ENCODE measurements at places on chromosomes 7 and 10.

DNA sequence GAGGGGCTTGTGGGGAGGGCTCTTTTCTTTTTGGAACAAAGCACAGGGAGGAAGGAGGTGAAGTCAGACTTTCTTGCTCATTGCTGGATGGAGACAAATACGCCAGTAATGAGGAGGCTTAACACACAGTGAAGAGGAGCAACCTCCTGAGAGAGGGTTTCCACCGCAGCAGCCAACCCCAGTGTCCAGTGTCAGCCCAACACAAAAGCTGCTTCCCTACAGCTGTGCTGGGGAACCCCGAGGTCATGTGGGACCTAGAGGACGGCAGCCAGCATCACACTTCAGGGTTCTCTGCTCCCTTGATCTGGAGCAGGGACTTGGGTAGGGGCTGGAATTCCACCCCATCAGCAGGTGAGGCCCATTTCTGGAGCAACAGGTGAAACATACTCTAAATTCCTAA lies 7.7 kb downstream of the BLNK start:
- no peak for DNase-seq

DNA sequence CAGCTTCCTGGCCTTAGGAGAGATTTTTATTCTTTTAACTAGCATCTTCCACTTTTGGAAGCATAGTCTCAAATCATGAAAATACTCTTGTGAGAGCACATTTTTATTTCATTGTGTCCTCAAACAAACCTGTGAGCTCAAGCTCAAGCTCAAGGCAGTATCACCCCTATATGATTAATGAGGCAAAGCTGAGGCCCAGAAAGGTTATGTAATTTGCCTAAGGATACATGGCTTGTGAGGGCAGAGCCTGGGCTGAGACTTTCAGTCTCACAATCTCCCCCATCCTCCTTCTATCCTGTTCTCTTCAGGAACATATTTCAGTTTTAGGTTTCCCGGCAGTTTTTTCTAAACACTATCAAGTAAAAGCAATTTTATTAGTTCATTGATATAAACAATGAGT lies 359.5 kb downstream of the PTEN start:
- DNase-seq, result no peak

- DNase-seq, result peak; percentile 44
These were observed 52.8 kb downstream of the C10orf105 start for GRCh38 chr10:71666639-71667386.

DNA sequence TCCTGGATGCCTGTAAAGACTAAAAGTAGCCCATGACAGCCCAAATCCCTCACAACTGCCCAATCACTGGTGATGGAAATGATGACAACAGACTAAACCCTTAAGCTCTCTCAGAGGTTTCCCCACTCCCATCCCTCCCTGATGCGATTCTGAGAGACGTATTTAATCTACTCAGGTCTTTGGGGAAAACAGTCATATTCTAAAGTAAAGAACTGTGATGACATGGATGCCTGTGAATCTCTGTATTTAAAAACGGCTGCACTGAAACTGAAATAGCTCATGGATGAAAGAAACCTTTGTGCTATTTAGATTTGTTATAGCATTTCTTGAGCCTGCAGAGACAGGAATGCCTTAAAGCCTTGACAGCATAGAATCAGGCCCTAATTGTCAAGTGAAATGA lies 28.5 kb downstream of the VPS41 start:
- no peak for DNase-seq

GRCh38 chr10:48343106-48343505 lies 36.6 kb downstream of the MAPK8 start:
- DNase-seq, result no peak

DNA sequence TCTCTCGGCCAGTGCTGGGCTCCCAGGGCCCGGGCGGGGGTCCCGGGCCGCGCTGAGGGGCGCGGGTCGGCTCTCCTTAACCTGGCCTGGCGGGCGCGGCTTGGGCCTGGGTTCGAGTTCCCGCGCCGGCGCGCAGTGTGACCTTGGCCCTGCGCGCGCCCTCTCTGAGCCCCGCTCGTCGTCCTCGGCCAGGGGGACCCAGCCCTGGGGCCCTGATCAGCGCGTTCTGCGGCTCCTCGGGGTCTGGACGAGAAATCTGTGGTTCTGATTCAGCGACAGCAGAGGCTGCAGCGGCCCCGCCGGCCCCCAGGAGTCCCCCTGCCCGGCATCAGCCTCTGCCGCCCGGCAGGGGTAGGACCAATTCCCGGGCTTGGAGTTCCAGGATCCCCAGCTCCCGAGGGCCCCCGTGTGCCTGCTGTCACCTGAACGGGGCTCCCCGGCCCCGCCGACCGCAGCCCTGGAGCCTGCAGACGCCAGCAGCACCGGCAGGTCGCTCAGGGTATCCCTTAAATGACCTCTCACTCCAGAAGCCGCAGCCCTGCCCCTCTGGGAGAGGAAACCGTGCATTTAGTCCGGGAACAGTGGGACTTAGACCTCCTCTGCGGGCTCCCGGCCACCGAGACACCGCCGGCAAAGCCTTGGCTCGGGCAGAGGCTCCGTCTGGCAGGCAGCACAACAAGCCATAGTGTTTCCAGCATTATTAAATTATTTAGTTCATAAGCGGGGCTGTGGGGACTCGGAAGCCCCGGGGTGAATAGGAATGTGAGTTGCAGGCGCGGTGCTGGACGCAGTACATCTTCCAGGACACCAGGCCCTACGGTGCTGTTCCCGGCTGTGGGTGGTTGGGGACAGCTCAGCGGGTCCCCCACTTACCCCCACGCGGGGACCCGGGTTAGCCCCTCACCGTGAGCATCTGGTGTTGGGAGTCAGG lies 572 bp downstream of the CHST12 start:
- DNase-seq, result peak; percentile 64

DNA sequence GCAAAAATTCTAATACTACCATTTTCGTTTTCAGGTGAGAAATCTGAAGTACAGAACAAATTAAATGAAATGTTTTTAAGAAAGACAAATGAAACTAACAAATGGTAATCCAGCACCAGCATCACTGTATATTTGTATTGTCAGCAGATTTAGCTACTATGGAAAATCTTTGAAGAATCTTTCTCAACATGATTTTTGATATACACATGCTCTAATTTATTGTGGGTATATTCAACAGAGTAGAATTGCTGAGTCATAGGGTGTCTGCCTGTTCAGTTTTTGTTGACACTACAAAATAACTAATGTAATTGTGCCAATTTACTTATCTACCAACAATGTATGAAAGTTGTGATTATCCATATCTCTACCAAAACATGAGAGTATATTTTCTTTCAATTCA lies 437.6 kb downstream of the PCDH15 start:
- DNase-seq, result no peak

GRCh38 chr10:921471-922414 lies 9.8 kb downstream of the LARP4B start:
- no peak for DNase-seq

DNA sequence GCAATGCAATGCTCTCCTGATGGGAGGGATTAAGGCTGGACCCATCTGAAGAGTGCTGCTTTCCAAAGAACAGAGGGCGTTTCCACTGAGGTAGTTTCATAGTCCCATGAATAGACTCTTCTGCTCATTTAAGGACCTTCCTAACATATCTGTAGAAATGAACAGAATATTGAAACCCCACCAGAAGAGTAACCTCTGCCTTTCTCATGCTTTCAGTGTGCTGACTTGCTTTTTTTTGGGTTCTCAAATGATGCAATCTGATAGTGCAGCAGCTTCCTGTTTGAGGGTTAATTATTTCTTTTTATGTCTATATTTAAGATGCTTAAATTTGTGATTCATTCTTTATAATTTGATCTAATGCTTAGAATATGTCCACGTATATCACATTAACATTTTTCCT lies 82.2 kb downstream of the GATA3 start:
- DNase-seq, result no peak

DNA sequence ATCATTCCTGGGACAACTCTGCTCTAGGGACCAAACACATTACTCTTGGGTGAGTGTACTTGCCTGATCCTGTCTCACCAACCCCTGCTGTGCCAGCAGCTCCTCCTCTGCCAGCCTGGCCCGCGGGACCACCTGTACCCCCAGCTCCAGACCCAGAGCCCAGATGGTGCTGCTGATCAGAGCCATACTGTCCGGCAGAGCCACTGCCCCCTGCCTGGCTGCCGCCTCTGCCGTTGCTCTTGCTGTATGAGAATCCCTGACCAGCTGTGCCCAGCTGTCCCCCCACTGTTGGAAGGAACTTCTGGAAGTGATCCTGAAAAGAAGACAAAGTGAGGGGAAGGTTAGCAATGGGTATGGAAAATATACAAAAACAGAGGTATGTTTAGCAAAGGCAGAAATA lies 6.9 kb downstream of the MYOZ1 start:
- DNase-seq, result peak; percentile 0

DNA sequence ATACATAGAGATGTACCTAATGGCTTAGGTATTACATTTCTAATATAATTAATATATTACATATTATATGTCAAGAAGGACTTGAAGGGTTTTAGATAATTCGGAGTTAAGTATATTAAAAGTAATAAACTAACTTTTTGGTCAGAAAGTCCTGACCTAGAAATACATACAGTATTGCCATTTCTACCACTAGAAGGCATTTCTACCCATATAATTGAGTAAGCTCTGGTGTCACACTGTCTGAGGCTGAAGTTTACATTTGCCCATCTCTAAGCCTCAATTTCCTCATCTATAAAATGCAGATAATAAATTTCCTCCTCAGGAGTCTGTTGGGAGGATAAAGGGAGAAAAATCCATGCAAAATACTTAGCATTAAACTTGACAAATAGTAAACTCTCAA lies 7.1 kb downstream of the FKBP14 start:
- DNase-seq, result no peak

- DNase-seq, result no peak
These were observed 138.8 kb upstream of the UNC5B start for GRCh38 chr10:71073451-71074175.

- DNase-seq, result no peak
These were observed 6.9 kb upstream of the OIT3 start for GRCh38 chr10:72886621-72887020.

GRCh38 chr10:106815427-106816043 lies 349.0 kb downstream of the SORCS1 start:
- no peak for DNase-seq

GRCh38 chr10:17835688-17836087 lies 26.5 kb downstream of the MRC1 start:
- DNase-seq, result no peak

DNA sequence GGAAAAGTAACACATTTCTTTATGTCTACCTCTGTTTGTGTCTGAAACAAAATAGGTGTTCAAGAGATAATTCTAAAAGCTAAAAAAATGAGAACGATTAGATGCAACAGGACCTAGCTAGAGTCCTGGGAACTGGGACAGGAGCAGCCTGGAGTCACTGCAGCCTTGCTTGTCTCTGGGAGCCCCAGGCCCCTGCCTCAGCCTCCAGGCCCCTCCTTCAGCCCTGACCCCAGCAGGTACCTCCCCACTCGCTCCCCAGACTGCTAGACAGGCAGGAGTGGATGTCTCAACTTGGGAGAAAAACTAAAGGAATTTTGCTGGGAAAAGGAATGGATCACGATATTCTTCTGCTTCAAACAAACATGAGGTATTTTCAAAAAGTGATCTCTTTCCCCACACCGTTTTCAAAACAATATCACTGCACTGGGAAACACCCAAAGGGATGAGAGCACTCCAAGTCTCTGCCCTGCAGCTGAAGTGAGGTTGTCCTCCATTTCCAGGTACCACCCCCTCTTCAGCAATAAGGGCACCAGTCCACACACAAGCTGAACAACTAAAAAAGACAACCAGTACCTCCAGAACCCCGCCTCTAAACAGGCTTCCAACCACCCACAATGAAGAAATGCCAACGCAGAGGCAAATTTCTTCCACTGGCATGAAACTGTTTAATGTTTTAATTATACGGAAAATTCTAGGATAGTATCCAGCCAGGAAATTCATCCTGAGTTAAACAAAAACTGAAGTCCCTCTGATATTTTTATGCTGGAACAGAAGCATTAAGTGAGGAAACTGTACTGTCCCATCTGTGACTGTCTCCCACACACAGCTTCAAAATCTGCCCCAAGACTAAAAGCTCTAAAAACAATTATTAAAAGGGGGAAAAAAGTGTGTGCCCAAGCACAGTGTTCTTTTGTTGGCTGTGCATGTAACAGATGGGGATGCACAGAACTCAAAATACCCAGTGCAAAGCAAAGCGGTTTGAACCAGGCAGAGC lies 47.2 kb downstream of the XPNPEP1 start:
- no peak for DNase-seq

DNA sequence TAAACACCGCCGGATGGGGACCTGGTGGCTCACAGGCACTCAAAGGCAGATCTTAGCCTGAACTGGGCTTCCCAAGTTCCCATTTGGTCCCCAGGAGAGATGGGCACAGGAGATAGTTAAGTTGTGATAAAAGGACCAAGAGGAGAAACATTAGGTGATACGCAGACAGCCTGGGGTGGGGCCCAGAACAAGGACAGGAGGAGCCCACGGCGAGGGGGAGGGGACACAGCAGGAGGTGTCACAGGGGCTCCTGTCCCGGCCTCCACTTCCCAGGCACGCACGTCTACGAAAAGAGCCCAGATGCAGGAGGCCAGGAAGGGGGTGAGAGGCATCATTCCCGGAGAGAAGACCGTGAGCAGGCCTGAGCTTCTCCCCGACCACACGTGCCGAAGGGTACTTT lies 16.3 kb upstream of the DNAAF5 start:
- no peak for DNase-seq

GRCh38 chr7:52436278-52436677 lies 599.2 kb upstream of the POM121L12 start:
- DNase-seq, result no peak

DNA sequence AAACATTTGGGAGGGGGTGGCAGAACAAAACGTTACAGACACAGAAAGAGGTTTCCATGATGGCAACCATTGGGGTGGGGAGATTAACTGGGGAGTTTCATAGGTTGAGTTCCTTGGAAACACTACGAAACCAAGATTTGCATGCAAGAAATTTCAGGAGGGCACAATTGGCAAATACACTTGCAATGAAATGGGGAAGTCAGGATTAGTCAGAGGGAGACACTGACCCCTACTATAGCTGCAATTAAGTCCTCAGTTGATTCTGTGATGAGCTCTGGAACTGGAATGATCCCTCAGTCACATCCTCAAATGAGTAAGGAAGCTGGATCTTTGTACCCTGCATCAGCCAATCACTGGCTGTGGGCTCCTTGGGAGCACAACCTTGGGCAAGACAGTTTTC lies 22.1 kb downstream of the CPEB3 start:
- DNase-seq, result no peak

GRCh38 chr7:108231221-108231620 lies 101.1 kb upstream of the LAMB4 start:
- DNase-seq, result no peak

DNA sequence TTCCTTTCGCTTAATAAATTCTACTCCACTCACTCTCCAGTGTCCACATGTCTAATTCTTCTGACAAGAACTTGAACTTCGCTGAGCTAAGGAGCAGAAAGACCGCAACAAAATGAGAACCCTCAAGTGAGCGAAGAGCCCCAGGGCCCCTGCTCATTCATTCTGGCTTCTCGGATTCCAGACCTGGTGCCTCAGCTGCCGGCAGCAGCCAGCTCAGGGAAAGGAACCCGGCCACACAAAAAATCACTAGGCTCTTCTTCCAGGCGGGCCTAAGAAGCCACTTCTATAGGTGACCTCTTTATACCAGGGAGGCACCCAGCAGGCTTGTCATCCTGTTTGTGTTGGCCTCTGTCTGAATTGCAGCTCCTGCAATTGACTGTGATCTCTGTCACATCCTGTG lies 33.3 kb downstream of the OTUD1 start:
- no peak for DNase-seq

- DNase-seq, result no peak
These were observed 2.5 kb downstream of the RAPGEF5 start for GRCh38 chr7:22354462-22354861.

- DNase-seq, result peak; percentile 34
These were observed 37.7 kb upstream of the ITGB1 start for GRCh38 chr10:32995751-32996150.

- DNase-seq, result peak; percentile 60
These were observed 663 bp downstream of the VPS37D start for GRCh38 chr7:73668103-73668885.

- peak; percentile 25 for DNase-seq
These were observed 29.2 kb downstream of the GBX1 start for GRCh38 chr7:151138153-151138851.
